Stimulated activated CD4-positive, alpha-beta T cell treated with anti-CD3 and anti-CD28 coated beads, Interleukin-12 subunit alpha, Interleukin-12 subunit beta, amount 100 ng/mL, for 24 hours (primary cell): ENCODE measurements at places on chromosomes 7 and 10.

DNA sequence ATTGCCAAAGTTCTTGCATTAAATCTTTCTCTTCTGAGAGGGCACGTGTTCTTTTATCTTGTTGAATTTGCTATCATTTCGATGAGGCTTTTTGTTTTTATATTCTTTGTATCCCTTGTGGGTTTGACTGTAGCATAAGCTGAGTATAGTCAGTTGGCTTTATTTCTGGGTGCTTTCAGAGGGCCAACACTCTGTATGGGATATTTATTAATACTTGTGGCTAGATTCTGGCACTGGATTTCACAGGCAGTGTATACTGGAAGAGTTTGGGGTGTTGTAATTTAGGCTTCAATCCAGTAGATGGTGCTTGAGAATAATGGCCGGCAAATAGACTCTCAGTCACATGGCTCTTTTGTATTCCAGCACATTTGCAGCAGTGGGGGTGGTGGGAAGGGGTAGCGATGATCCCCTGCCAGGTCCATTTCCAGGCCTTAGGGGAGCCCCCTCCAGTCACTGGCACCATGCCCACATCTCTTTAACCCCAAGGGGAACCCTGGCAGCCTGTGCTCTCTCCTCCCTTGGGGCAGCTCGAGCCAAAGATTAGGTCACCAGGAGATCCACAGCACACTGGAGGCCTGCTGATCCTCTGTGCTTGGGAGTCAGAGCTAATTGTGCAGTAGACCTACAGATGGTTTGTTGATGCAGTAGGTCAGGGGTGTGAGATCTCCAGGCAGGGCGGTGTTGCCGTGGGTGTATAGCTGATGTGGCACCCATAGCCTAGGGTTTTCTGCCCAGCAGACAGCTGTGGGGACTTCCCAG lies 81.8 kb downstream of the PTPN20 start:
- no peak for DNase-seq

DNA sequence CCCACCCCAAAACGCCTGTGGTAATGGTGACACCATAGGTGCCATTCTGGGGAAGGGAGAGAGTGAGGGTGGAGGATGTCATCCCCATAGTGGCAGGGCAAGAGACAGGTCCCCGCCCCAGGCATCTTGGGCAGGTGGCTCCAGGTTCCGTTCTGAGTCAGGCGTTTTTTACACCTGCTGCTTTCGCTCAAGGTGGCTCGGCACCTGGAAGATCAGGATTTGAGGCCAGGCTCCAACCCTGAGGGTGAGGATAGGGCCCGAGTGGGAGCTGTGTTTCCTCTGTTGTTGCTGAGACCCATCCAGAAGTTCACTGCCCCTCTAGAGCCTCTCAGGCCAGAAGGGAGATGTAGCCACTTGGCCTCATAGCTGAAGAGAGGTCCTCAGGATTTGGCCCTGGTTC lies 36.6 kb upstream of the DUSP5 start:
- no peak for DNase-seq

- peak; percentile 38 for DNase-seq
These were observed 11.1 kb upstream of the INA start for GRCh38 chr10:103265717-103266329.

- no peak for DNase-seq
These were observed 127.3 kb downstream of the FAM204A start for GRCh38 chr10:118214776-118215175.

- no peak for DNase-seq
These were observed 800.5 kb upstream of the KCND2 start for GRCh38 chr7:119472408-119473038.

DNA sequence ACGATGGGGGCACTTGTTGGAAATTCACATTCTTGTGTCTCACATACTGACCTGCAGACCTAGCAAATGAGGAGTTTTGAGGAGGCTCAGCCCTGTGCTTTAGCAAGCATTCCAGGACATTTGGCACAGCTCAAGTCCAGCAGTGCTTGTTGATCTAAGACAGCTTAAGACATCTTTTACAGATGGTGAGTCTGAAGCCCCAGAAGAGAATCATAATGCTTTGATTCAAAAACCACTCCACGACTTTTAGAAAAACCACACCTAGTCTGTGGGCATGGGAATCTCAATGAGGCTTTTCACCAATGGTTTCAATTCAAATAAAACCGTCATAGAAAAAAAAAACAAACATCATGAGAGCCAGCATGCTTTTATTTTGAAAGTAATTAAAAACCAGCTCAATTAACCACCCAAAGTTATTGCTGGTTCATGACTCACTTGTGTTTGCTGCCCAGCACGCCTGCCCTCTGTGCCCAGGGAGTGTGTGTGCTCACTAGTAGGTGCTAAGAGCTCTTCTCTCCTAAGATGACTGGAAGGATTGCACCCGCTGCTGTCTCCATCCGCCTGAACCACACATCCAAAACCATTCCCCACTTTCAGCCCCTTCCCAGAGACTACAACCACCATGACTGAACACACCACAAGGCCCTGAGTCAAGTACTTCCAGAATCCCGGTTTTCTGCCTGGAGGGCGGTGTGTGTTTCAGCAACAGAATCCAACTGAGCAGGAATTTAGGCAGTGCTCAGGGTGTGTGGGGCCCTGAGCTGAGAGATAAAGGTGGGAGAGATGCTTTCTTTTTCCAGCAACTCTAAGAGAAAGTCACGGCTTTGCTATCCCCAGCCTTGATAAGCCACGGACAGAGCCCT lies 130.2 kb upstream of the ADAM12 start:
- no peak for DNase-seq

DNA sequence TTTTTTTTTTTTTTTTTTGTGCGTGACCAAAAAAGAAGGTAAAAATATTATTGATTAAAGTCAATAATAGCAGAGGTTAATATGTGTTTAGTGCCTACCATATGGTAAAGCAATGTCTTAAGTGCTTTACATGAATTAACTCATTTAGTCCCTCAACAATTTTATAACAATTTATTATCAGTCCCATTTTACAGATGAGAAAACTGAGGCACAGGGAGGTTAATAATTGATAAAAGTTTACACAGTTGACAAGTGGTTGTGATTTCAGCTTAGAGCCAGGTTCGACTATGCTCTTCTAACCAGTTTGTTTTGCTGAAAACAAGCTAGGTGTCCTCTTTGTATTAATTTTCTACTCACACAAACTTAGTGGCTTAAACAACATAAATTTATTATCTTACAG lies 67.0 kb downstream of the EXOC4 start:
- DNase-seq, result no peak

GRCh38 chr10:24518981-24519597 lies 204.6 kb downstream of the ARHGAP21 start:
- DNase-seq, result no peak

- no peak for DNase-seq
These were observed 135.4 kb upstream of the PCBD1 start for GRCh38 chr10:71023704-71024283.

GRCh38 chr10:42963312-42963711 lies 113.6 kb upstream of the RET start:
- no peak for DNase-seq

- no peak for DNase-seq
These were observed 247.5 kb downstream of the DPP6 start for GRCh38 chr7:154299736-154300135.

DNA sequence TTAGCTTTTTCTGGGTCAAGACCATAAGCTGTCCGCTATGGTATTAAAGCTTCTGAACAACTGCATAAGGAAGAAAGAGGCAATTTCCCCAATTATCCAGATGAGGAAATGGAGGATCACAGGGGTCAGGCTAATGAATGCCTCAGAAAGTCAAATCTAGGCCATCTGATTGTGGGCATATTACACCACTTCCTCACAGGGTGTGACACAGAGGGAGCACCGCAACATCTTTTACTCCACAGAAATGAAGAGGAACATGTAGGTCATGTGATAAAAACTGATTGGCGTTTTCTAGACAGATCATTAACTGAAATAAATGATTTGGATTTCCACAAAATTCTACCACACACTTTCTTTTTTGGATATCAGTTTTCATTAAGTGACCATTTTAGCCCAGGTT lies 384.4 kb downstream of the PARD3 start:
- DNase-seq, result no peak

DNA sequence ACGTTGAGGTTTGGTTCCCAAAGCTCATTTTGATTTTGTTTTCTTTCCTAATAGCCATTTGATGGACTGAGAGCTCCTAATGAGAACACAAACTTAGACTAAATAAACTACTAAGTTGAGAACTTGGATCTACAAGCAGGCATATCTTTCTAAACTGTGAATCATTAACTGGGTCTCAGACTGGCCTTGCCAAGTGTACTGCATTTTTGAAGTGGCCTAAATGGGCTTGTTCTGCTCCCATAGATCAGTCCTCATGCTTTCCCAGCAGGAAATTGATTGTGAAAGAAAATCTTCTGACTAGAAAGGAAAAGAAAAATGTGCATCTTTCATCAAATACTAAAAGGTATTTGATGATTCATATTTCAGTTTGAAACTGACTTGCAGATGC lies 46.7 kb upstream of the RBM33 start:
- DNase-seq, result no peak

GRCh38 chr7:96991546-96992191 lies 13.7 kb upstream of the DLX6 start:
- no peak for DNase-seq

DNA sequence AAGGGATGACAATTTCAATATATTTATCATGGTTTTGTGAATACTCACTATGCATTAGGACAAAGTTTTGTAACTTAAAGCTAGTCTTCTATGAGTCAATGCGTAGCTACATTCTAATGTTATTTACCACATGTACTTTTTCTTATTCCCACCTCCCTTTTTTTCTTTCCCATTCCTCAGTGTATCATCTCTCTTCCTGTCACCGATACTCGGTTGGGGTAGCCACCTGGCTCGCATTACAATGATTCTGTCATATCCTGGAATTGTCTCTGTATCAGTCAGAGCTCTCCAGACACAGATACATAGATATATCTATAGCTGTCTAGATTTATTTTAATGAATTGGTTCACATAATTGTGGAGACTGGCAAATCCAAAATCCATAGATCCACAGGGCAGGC lies 9.8 kb upstream of the RALA start:
- no peak for DNase-seq

GRCh38 chr7:70712942-70713341 lies 419.0 kb upstream of the GALNT17 start:
- no peak for DNase-seq

DNA sequence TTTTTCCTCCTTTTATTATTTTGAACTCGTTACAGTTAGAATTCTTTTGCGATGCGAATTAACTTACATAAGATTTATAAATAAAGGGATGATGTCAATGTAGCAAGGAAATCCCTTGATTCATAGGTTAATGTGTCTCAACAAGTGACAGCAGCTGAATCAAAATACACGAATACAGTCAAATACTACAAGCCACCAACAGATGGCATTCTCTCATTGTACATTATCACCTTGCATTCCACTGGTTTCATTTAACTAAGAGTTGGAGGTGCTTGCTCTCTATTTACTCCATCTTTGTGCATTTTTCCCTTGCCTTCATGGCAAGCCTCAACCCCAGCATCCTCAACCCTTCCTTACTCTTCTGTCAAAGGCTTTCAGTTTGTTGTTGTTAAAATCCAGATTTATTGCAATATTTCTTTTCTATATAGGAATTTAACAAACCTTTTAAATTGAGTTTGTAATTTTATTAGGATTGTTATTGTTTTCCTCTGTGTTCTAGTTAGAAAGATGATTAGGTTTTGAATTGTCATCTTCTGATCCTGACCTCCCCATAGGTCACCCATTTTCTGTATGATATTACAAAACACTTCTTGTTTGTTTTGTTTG lies 78.3 kb downstream of the SLC25A40 start:
- DNase-seq, result no peak

DNA sequence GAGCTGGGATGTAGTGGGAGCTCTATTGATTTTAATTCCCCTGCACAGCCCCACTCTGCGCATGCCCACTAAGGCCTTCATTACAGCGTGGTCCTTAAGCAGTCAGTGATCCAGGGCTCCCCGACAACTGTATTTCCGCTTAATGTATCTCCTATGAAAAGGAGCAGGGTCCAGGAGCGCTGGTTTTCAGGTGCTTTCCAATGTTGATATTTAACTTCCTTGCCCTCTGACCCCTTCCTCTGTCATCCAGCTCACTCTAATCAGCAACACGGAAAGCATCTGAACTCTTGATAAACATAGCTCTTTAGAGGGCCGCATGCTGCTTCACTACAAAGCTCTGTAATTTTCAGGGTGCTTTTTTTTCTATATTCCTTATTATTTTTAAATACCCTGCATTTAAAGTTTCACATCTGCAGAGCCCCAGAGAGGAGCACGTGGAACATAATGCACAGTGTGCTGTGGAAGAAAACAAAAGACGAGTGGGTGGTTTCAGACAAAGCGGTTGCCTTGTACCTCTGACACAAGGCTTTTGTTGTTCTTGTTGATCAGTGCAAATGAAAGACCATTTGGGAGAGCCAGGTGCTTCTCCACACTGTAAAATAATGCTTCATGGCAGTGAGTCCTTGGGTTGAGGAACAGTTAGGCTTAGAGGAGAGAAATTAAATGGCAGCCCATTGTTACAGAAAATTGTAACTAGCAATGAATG lies 465.9 kb upstream of the CELF2 start:
- no peak for DNase-seq

- no peak for DNase-seq
These were observed 18.4 kb downstream of the RBM48 start for GRCh38 chr7:92546856-92547497.
